Left lobe of liver (tissue), 2 donors: ENCODE measurements at places on chromosomes 11 and 22. TPM values are rescaled to one million over a fixed set of nuclear protein-coding genes. Genes with fewer than 3 reads are reported as not detected.

DNA sequence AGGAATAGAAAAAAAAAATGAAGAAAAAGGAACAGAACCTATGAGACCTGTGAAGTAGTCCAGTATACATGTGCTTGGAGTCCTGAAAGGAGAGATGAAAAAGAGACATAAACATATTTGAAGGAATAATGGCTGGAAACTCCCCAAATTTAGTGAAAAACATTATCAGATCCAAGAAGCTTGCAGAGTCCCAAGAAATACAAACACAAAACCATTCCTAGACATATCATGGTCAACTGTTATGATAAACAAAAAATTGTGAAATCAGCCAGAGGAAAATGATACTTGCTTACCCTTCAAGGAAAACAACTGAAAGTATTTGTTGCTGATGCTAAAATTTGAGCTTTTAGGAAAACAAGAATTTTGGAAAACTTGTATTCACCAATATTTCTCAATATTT, 250.1 kb downstream of the DDX10 start:
- DNase-seq: no peak

DNA sequence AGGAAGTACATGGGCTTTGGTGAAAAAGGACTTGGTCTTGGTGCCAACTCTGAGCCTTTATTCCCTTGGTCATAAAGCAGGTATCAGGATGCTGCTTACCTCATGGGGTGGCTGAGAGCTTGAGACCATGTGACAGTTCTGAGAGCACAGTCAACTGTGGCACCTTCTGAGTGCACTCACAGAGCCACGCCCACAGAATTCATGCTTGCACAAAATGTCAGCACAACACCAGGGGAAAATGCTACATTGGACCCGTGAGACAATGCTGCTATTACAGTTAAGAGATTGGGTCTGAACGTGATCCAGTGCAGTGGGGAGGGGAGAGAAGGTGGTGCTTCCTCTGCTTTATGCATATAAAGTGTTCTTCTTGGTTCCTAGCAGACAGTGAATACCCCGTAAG, 79.5 kb upstream of the SPON1 start:
- no peak for DNase-seq

P2RY2 gene
- 6.0 TPM for total RNA-seq

- no peak for DNase-seq
Measured at GRCh38 chr11:40285558-40285957, 1173.9 kb downstream of the LRRC4C start.

GRCh38 chr11:28621753-28622152, 513.6 kb downstream of the METTL15 start:
- no peak for DNase-seq

DNA sequence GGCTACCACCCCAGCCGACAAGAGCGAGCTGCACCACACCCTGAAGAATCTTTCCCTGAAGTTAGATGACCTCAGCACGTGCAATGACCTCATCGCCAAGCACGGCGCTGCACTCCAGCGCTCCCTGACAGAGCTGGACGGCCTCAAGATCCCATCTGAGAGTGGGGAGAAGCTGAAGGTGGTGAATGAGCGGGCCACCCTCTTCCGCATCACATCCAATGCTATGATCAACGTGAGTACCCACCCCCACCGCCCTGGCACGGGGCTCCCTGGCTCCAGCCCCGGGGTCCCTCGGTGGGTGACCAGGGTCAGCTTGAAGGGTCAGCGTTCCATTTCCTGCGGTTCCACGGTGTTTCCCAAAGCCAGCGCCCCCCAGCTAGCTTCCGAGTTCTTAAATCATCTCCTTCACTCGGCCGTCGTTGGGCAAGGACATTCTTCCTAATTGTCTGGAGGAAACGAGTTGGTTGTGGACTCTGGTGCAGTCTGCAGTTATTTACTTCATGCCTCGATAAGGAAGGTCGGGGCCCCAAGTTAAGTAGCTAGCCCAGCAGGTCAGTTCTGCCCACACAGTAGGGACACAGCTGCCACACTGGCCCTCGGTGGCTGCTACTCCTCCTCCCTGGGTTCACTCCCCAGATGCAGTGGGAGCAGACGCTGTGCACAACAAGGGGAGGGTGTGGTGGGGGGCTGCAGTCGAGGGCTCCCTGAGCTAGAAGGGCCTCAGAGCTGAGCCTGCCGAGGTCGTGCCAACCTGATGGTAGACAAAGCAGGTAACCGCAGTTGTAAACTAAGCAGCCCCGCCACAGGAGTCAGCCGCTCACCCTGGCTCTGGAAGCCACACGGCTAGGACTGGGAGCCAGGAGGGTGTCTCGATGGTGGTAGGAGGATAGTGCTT, 97.9 kb downstream of the MORC2 start:
- peak; percentile 35 for DNase-seq

DNA sequence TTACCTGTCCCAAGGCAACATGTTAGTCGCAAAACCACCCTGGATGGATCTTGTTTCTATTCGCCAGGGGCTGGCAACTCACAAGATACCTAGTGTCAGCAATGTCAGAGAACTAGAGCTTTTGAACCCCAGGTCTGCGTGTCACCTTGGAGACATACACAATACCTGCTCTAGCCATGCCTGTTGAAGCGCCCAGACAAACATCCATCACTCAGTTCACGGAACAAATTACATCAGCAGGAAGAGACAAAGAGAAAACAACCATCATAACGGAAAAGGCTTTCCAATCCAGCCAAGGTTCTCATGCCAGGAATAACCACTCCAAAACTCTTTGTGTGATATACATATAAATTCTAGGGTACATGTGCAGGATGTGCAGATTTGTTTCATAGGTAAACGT, 2.2 kb downstream of the CD59 start:
- no peak for DNase-seq

GRCh38 chr11:72821920-72822799, 7.9 kb downstream of the ATG16L2 start:
- DNase-seq: peak; percentile 92

DNA sequence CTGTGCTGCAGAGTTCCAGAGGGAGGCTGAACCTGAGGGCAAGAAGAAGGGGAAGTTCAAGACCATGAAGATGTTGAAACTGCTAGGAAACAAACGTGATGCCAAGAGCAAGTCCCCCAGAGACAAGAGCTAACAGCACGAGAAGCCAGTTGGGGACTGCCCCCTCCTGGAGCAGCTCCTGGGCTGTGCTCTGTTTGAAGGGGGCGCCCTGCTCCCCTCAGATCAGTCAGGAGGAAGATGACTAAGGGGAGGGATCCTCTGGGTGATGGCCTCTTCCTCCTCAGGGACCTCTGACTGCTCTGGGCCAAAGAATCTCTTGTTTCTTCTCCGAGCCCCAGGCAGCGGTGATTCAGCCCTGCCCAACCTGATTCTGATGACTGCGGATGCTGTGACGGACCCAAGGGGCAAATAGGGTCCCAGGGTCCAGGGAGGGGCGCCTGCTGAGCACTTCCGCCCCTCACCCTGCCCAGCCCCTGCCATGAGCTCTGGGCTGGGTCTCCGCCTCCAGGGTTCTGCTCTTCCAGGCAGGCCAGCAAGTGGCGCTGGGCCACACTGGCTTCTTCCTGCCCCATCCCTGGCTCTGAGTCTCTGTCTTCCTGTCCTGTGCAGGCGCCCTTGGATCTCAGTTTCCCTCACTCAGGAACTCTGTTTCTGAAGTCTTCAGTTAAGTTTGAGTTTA, 12.6 kb downstream of the C22orf23 start:
- DNase-seq: no peak

NELL1 gene
- total RNA-seq: not detected

GRCh38 chr11:32829157-32829679, 509 bp upstream of the PRRG4 start:
- no peak for DNase-seq

DNA sequence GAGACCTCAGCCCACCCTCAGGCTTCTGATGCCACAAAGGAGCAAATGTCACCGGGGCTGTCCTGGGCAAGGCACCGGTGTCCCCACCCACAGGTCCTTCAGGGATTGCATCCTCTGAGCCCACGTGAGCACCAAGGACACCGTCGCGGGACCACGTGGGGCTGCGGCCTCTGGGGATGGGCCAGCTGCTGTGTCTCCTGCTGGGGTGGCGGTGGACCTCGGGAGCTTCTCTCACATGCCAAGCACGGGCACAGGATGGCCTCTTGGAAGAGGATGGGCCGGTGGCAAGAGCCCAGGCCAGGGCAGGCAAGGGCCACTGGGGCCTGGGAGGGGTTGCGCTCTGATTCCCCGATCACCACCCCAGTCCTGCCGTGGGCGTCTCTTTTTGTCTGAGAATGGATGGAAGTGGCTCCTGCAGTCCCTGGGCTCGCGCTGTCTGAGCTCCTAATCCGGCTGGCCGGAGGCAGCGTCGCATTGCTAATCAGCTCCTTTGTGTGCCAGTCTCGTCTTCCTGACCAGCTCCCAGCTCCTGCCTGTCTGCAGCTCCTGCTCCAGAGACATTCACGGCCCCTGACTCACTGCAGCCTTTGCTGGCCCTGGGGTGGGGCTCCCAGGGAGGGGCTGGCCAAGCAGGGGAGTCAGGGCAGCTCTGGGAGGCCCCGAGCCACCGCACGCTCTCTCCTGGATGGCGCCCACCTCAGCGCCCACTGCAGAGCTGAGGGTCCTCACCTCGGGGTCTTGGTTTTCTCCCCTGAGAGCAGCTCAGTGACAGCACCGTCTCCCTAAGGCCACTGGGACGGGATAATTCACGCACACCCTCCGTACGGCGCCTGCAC, 146.7 kb downstream of the CTTN start:
- DNase-seq: no peak

- no peak for DNase-seq
Measured at GRCh38 chr11:102171101-102171500, 60.9 kb downstream of the YAP1 start.

DNA sequence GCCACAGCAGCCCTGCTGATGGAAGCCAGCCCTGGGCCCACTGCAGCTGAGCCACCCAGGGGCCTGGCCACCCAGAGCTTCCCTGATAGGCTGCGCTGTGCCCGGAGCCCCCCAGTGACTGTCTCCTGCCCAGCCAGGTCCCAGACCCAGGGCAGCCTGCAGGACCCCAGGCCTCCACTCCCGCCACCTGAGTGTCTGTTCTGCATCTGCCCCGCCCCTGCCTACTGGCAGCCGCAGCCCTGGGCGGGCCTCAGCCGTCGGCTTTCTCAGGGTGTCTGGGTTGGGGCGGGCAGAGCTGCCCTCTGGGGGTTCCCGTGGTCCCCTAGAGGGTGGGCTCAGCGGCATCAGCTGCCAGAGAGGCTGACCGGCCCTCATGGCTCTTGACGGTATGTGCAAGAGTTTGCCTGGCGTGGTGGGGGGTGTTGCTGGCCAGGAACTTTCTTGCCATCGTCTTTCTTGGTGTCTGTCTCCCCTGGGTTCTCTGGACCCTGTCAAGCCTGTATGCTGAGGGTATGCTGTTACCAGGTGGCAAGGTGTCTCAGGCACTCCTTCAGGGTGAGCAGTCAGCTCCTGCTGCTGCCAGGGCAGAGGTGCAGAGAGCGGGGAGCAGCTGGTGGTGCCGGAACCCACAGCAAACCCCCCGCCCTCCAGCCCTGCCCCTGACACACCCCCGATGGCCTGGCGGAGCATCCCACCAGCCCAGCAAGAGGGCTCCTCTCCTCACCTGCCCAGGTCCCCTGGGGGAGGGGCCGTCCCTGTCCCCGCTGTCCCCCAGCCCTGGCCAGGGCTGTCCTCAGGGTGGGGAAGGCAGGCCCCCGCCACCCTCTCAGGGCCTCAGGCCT, 12.2 kb upstream of the PIM3 start:
- no peak for DNase-seq

TTC9C gene
- total RNA-seq: 11.2 TPM

DNA sequence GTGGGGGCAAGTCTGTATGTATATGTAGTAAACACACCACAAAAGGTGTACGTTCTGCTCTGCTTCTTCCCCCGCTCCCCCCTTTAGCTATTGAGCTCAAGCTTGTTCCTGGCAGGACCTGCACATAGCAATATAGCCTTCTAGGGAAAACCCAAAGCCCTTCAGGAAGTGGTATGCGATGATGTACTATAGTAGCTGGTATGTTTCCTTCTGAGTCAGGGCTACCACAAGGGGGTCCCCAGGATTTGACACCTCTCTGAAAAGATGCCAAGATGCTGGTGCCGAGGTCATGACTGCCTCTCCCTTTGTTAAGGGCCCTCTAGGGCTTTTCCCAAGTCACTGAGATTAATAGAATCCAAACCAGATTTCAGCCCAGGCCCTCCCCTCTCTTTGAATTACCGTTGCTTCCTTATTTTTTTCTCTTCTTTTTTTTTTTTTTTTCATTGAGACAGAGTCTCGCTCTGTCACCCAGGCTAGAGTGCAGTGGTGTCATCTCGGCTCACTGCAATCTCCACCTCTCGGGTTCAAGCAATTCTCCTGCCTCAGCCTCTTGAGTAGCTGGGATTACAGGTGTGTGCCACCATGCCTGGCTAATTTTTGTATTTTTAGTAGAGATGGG, 268.4 kb downstream of the ETS1 start:
- no peak for DNase-seq

- DNase-seq: peak; percentile 87
Measured at GRCh38 chr11:8794677-8795103, 112.1 kb downstream of the RPL27A start.

GRCh38 chr22:44906248-44906936, 103.4 kb downstream of the PHF21B start:
- DNase-seq: no peak

DNA sequence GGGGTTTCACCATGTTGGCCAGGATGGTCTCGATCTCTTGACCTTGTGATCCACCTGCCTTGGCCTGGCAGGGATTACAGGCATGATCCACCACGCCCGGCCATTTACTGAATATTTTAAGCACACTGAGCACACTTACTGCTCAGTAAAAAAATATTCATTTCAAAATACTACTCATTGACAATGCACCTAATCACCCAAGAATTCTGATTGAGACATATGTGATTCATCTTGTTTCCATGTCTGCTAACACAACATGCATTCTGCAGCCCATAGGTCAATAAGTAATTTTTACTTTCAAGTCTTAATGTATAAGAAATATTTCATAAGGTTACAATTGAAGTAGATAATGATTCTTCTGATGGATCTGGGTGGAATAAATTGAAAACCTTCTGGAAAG, 4.2 kb upstream of the OR52J3 start:
- DNase-seq: no peak

- DNase-seq: no peak
Measured at GRCh38 chr11:19025481-19026406, 34.8 kb downstream of the MRGPRX2 start.
